Fibroblast of skin of scalp (primary cell): ENCODE measurements at places on chromosomes 4 and X.
A peak's percentile ranks its signal among the peaks of the same experiment; 100 is the strongest.

GRCh38 chrX:123871309-123871708 is 11.5 kb downstream of the XIAP start:
- DNase-seq: no peak

GRCh38 chr4:27350161-27350560 is 489.5 kb downstream of the STIM2 start:
- DNase-seq: no peak

GRCh38 chr4:4386736-4387392 is at the start of gene NSG1:
Gene NSG1, plus strand, starts transcription at chr4:4387102. Its CDS starts 528 bp downstream, at chr4:4387630.
- DNase-seq: peak; percentile 12

DNA sequence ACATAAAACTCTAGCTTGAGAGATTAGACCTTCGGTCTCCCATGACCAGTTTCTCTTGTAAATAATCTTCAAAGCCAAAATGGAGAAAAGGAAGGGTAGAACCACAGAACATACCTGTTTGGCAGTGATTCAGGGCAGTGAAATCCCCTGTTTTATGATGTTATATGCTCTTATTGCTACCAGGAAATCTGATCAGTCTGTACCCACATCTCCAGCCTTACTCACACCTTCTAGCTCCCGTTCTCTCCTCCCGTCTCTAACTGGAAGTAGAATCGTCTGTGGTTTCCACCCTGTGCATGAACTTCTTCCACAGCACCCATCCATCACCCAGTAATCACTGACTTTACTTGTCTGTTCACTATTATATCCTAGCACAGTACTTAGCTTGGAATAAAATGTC is 42.9 kb downstream of the NKX6-1 start:
- no peak for DNase-seq

DNA sequence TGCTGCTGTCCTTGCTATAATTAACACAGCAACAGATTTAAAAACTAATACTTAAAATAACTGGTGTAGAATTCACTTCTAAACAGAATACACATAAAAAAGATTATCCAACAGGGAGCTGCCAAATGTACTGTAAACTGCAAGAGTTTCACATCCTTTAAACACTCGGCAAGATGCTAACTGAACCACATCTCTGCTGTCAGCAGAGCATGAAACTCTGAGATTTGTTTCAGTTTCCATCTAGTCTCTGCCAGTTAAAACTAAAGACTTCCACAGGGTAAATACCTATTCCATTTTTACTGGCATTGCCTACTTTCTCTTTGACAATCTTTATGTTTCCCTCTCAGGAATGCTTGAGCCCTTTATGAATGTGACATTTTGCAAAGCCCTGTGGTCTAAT is 127.7 kb downstream of the SLC7A11 start:
- no peak for DNase-seq

GRCh38 chrX:130120746-130121504 is 10.6 kb upstream of the ELF4 start:
- DNase-seq: peak; percentile 85
